Amniotic epithelial cell (primary cell): ENCODE measurements at places on chromosomes 3 and 15.

DNA sequence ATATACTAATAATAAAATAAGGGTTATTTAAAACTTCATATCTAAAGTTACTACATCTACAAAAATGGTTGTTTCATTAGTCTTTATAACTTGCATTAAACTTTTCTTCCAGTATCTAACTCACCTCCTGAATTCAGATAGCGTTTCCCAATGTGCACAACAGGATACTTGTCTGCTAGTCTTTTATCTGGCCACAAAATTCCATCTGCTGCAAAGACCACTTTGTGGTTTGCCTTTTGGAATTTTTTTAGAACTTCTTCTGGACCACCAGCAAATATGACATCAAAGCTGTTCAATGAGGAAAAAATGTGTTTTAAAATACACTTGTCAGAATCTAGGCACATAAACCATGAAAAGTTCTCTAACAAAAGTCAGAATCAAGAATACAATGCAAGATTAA lies 50.8 kb downstream of the PLOD2 start:
- peak; percentile 62 for DNase-seq

DNA sequence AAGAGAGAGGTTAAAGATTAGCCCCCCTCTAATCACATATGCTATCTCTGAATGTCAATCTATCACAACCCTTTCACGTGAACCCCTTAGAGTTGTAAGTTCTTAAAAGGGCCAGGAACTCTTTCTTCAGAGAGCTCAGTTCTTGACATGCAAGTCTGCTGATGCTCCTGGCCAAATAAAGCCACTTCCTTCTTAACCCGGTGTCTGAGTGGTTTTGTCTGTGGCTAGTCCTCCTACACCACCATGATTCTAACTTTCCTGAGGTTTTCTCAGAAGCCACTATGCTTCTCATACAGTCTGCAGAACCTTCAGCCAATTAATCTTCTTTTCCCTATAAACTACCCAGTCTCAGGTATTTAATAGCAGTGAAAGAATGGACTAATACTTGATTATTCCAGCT lies 231.1 kb upstream of the CNTN6 start:
- DNase-seq: no peak

DNA sequence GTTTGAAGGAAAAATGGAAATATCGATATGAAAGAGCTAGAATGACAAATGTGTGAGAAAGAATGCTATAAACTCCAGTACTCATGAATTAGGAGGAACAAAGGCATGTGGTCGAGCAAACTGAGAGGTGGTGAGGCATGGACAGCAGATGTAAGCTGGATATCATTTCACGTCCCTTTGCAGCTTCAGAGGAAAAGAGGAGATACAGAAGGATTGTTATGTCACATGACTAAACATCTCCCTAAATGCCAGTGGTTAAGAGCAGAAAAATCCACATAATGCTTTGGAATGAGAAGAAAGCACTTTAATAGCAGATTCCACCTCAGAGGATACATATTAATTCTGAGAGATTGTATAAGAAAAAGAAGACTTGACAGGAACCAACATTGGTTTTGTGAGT lies 248.7 kb downstream of the ZIC4 start:
- no peak for DNase-seq

DNA sequence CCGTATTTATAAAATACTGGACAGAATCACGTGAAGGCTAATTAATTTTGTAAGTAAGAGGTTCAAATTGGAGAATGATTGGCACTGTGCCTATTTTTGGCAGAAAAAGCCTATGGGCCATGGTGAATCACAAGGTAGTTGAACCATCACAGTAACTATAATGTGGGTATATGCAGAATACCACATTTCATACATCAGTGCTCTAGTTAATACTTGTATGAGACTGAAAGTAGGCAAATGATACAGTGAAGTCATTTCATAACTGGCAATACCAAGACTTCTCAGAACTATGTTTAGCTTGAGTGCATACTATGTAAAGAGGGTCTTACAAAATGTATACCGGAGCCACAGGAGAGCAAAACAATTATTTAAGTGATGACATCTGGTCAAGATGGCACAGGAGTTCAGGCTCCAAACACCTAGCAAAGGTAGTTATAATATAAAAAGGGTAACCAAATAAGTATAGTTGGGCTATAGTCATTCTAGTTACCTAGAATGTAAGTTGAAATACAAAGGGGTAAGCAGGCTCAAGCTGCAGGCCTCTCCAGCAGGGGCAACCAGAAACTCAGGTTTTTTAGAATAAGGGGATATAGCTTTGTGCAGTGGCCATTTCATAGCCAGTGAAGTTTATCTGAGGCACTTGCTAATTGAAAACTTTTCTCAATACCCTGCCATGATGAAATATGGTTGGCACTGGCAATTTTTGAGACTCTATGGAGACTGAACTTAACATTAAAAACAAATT lies 19.1 kb downstream of the GPR160 start:
- DNase-seq: no peak

GRCh38 chr3:49673715-49674496 lies at the start of gene APEH:
APEH (plus strand) TSS chr3:49674351; CDS start chr3:49674402, 51 bp downstream.
- DNase-seq: peak; percentile 98

GRCh38 chr15:50883903-50884302 lies 24.6 kb upstream of the AP4E1 start:
- DNase-seq: peak; percentile 59

GRCh38 chr3:59052803-59053411 lies 3.1 kb upstream of the CFAP20DC start:
- DNase-seq: peak; percentile 31

DNA sequence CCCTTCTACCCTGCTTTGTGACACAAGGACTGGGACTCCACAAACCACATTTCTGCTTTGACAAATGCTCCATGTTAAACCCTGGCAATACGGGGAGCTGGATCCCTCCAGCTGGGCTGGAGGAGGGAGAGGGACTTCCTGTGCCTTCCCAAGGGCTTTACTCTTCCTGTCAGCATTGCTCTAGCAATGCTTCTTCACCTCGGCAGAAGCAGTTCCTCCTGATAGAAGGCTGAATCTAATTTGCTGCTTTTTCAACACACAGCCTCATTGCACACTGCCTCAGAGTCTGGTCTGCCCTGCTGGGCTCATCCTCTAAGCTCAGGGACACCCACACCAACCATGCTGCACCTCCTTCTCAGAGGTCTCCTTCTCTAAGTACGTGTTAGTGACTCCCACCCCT lies 142.8 kb upstream of the SMAD3 start:
- no peak for DNase-seq

DNA sequence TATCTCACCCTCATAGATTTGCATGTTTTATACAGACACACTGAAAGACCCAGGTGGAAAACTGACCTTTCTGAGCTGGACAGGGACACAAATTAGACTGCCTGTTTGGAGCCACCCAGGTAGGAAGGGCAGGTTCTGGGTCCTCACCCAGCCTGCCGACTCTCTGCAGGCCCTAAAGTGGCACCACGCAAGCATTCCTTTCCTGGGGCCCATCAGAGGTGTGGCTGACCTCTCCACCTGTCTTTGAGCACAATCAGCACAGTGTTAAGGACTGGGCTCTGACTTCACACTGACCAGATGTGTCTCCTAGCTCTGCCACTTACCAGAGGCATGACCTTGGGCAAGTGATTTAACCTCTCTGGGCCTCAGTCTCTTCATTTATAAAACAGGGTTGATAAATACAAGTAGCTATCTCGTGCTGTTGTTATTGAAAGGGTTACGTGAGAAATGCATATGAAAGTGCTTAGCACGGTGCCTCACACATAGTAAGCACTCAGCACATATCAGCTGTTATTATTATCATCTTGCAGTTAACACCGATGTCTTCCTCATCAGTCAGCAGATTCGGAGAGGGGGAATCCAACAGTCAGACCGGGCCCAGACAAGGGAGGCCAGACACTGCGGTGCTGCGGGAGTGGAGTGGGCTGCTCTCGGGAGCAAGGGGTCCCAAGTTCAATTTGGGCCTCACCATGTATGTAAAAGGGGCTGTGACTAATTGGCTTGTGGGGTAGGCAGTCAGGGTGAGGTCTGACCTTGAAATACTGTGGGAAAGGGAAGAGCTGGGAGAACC lies 2.0 kb upstream of the TBC1D2B start:
- no peak for DNase-seq

DNA sequence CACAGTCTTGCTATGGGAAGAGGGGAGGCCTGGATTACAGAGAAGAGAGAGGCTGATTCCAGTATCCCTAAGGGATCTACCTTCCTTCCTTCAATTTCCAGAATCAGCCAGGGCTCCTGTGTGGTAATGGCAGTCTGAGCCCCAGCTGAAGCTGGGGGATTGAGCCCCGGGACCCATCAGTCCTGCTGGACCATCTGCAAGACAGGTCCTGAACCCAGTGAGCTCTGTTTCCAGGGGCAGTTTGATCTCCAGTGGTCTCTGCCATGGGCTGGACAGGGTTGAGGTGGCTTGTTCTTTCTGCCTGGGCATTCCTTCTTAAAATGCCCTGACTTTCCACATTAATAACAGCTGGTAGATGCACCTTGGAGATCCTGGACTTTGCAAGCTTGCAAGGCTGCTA lies 685.2 kb downstream of the TBL1XR1 start:
- DNase-seq: no peak

- DNase-seq: no peak
Measured at GRCh38 chr3:183303690-183304089, 50.6 kb downstream of the B3GNT5 start.

GRCh38 chr3:64852738-64853137 lies 164.9 kb upstream of the ADAMTS9 start:
- DNase-seq: no peak

DNA sequence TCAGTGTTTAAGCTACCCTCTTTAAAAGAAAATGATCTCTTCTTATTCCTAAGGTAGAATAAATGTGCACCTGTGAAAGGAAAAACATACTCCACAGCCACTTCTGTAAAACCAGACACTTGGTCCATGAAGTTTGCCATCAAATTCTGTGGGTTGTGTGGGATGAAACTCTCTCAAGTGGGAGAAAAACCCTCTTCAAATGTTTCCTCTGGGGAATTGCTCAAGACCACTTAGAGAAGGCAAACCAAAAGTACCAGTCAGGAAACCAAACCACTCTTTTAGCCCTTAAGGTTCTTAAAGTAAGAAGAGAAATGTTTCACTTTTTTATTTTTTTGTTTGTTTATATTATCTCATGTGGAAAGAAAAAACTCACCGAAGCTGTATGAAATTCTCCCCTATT lies 1.2 kb downstream of the COL8A1 start:
- peak; percentile 80 for DNase-seq

DNA sequence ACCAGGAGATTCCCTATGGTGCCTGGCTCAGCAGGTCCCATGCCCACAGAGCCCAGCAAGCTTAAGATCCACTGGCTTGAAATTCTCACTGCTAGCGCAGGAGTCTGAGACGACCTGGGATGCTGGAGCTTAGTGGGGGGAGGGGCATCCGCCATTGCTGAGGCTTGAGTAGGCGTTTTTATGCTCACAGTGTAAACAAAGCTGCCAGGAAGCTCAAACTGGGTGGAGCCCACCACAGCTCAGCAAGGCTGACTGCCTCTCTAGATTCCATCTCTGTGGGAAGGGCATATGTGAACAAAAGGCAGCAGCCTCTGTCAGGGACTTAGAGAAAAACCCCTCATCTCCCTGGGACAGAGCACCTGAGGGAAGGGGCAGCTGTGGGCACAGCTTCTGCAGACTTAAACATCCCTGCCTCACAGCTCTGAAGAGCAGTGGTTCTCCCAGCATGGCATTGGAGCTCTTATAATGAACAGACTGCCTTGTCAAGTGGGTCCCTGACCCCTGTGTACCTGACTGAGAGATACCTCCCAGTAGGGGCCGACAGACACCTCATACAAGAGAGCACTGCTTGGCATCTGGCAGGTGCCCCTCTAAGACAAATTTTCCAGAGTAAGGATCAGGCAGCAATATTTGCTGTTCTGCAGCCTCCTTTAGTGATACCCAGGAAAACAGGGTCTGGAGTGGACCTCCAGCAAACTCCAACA lies 231.5 kb upstream of the SETMAR start:
- DNase-seq: no peak

GRCh38 chr15:31160740-31161495 lies 59.4 kb upstream of the TRPM1 start:
- no peak for DNase-seq

- DNase-seq: peak; percentile 50
Measured at GRCh38 chr3:190614226-190615059, 100.6 kb downstream of the IL1RAP start.

- peak; percentile 20 for DNase-seq
Measured at GRCh38 chr15:88834211-88834812, 31.1 kb downstream of the ACAN start.

- no peak for DNase-seq
Measured at GRCh38 chr3:123768480-123769355, 115.4 kb downstream of the MYLK start.

GRCh38 chr3:52693071-52693470 lies 7.2 kb downstream of the GNL3 start:
- DNase-seq: no peak

- DNase-seq: no peak
Measured at GRCh38 chr15:72781631-72782030, 1.9 kb downstream of the ADPGK start.

- peak; percentile 29 for DNase-seq
Measured at GRCh38 chr15:90674476-90674875, 42.7 kb upstream of the BLM start.

DNA sequence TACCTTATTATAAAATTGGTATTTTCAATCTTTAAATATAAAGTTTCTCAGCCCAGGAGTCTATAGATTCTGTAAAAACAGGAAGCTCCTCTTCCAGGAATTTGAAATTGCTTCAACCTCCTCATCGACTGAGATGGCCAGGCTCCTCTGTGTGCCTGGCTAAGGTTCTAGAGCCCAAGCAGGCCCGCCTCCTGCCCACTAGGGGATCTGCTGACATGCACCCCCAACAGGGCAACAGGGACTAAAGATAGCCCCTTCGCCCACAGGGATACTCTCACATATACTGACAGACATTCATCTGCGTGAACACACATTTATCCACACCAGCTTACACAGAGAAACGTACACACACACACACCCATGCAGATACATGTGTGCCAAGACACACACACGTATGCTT lies 183.1 kb upstream of the TLE3 start:
- DNase-seq: no peak

DNA sequence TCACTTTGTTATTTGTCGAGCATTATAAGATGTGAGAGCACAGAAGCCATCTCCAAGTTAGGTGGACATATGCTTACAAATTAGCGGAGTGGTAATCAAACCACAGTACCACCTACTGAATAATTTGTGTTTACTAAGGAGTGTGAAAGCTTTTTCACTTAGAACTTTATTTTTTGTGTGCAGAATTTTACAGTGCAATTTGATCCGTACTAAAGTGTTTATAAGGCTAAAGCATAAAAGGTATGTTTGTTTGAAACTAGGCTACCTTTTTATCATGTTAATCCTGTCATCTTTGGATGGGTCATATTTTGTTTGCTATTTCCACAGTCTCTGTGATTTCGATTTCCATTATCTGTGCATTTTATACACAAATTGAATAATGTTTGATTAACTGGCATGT lies 37.5 kb downstream of the MAP2K5 start:
- DNase-seq: no peak
